ENCODE measurements at places on chromosomes 13 and 19.

DNA sequence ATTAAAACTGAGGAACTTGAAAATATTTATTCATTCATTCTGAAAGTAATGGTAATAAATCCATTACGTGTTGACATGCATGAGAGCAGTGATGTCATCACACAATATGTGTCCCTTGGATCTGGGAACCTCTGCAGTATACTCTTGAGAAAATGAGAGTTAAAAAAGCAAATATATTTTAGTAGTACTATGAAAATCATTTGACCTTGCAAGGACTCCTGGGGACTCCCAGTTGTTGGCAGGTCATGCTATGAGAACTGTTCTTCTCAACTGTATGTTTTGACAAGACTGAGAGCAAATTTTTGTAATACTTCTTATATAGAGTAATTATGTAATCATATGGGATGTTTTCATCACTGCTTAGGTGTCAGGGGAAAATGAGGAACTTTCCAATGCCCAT lies 249.4 kb downstream of the PCCA start:
- no peak for DNase-seq

GRCh38 chr19:39398297-39398864 lies 7.2 kb downstream of the MED29 start:
- DNase-seq = peak; percentile 37

DNA sequence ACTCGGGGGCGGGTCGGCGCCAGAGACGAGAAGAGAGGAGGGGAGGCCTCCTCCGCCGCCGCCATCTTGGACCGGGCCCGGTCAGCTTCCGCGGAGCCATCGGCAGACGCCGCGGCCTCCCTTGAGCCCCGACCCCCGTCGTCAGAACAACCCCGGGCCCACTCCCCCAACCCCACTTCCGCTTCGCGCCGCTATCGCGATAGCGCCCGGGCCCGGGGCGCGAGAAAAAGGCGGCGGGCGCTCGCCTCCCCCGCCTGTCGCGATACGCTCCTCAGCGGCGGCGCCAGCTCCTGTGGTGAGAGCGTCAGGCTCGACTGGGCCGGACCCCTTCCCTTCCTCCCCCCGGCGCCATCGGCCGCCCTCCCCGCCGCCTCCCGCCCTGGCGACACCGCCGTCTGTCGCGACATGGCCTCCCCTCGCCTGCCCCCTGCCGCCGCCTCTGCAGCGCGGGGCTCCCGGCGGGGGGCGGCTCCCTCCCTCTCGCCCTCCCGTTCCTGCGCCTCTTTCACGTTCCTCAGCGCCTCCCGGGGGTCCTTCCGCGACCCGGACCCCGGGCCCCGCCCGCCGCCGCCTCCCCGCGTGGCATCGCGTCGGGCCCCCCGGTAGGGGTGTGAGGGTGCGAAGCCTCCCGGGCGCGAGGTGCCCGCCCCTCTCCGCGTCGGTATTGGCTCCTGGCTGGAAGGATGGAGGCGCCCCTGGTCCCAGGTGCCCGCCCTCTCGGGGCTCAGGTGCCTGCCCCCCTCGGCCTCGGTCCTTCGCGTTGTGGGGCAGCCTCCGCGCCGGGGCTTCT lies at the start of gene CNOT3:
Gene CNOT3 (plus strand): TSS at position 64 of the 790 bp plus-strand sequence. CDS start 5,217 bp downstream, outside the sequence.
- DNase-seq = peak; percentile 33

- no peak for DNase-seq
Measured at GRCh38 chr13:34942732-34943435, 814 bp downstream of the NBEA start.

- no peak for DNase-seq
Measured at GRCh38 chr19:32364040-32364439, 18.6 kb downstream of the ZNF507 start.

- DNase-seq = peak; percentile 63
Measured at GRCh38 chr19:6677883-6678689, 8.1 kb upstream of the TNFSF14 start.

GRCh38 chr19:42081584-42082203 lies 5.7 kb downstream of the ZNF574 start:
- DNase-seq = no peak

DNA sequence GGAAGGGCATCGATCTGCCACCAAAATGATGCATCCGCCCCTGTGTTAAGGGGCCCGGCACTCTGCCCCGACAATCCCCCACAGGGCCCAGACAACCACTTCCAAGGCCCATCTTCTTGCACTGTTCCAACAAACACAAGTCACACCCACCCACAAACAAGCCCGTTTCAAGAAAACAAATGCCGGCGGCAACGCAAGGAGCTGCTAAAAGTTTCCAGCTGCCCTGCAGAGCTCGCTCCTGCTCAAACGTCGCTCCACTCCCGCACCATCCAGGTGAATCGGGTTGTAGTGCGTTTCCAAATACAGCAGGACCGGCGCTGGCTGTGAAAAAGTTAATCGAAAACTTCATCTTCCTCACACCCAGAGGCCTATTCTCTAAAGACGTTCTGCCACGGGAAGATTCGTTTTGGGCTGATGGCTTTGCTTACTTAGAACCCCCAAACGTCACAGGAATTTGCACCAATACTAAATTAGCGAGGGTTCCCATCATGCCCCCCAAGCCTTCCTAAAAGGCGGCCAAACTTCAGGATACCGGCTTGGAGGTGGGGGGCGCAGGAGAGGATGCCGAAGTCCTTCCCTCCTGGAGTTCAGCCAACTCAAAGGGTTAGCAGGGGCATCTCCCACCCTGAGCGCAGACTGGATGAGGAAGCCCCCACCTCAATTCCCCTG lies 107.4 kb upstream of the DOCK9 start:
- peak; percentile 23 for DNase-seq

GRCh38 chr19:9456018-9456689 lies 20.8 kb upstream of the ZNF266 start:
- DNase-seq = no peak

Data from stimulated activated CD4-positive, alpha-beta T cell treated with anti-CD3 and anti-CD28 coated beads, Interleukin-4, amount 100 ng/mL, for 4 hours (primary cell).